ENCODE measurements at places on chromosomes 1 and 21.

DNA sequence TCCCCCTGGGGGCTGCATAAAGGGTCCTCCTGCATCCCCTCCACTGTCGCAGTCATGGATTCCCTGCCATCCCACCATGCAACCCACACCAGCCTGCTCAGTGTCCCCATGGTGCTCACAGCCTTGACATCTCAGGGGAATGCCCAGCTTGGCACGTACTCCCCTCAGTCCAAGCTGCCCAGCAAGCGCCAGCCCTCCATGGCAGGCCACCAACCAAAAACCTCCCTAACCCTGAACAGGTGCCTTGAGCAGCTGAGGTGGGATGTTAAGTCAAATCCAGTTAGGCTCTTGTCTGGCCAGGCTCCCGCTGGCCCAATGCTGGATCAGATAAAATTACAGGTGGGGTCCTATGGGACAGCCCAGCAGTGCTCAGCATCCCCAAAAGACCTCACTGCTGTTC is 341 bp downstream of the VTCN1 start:
- DNase-seq, result no peak

DNA sequence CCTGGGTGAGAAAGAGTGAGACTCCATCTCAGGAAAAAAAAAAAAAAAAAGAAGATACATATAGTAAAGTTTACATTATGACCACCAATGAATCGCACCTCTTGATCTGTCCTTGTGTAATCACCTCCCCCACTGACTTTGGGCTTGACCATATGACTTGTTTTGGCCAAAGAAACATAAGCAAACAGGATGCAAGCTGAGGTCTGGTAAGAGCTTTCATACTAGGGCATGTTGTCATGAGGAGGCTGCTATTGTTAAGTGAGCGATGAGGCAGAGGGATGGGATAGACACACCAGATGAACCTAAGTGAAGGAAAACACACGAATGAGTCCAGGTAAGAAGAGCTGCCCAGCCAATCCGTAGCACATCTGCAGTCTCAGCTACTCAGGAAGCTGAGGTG is 10.7 kb downstream of the ENAH start:
- no peak for DNase-seq

DNA sequence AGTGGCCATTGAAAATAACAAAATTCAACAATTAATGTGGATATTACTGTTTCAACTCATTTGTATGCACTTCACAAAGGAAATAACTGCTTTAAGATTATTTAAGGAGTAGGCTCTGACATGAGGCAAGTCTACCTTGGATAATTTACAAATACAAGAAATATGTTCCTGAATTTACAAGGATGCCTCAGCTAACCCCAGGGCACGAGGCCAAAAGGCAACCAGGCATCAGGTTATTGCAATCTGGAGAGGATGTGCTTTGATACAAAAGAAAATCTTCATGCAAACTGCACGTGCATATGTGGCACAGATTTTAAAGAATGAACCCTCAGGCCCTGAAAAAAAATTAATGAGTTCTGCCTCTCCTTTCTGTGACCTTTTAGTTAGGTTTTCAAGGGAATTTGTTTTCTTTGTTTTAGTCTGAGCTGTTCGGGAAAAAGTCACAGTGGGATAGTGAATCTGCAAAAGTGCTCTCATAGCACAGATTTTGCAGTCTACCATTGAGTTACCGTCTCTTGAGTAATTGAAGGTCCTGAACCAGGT is 1304.2 kb upstream of the ADGRL4 start:
- no peak for DNase-seq

- no peak for DNase-seq
Measured at GRCh38 chr21:26881504-26882228, 36.5 kb upstream of the ADAMTS1 start.

DNA sequence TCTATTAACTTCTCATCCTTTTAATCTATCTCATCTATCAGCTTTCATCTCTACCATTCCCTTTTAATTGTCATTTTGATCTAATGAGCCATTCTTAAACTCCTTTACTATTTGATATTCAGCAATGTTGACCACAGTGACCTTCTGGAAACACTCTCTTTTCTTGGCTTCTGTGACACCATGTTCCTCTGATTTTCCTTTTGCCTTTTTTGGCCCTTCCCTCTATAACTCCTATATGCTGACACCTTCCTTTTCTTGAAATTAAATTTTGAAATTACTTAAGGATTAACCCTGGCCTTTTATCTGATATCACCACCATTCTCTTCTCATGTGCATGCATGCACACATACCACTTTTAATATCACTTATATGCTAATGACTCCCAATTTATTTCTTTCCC is 41.2 kb upstream of the SAMSN1 start:
- no peak for DNase-seq

DNA sequence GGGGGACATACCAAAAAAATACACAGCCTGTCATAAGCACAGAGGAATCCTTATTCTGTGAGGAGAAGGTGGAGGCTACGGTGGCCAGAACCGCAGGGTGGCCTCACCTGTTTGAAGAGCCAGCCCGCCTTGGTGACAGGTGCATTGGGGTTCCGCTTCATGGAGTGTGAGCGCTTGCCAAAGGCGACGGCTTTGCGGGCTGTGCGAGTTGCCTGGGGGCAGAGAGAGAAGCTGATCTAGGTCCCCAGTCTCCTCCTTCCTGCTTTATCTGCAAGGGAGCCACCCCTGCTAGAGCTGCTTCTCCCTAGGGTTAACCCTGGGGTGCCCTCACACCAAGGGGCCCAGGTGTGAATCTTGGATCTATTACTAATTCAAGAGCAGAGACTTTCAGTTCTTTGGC is 54.3 kb upstream of the GOLT1A start:
- no peak for DNase-seq

GRCh38 chr1:52139817-52140540 is 1.9 kb upstream of the ZFYVE9 start:
- no peak for DNase-seq

- no peak for DNase-seq
Measured at GRCh38 chr1:28078680-28079626, 9.5 kb downstream of the EYA3 start.

GRCh38 chr1:8090241-8090702 is 64.2 kb upstream of the ERRFI1 start:
- no peak for DNase-seq

DNA sequence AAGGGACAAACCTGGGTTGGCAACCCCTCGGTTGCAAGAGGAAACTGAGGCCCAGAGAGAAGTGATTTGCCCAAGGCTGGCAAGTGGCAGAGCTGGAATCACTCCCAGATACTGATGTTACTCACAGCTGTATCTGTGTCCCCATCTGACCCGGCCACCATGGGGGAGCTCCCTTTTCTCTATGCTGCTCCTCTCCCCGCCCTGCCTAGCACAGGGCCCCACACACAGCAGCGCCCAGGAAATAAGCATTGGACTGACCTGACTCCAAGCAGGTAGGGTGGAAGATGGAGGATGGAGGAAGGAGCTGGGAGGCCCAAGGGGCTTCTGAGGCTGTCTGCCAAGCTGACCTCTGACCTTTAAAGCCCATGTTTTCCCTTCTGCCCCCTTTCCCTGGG is 3.0 kb upstream of the FBLIM1 start:
- DNase-seq, result no peak

GRCh38 chr1:1438531-1439381 is 3.3 kb downstream of the VWA1 start:
- no peak for DNase-seq

- no peak for DNase-seq
Measured at GRCh38 chr1:216779686-216780085, 56.5 kb upstream of the ESRRG start.

DNA sequence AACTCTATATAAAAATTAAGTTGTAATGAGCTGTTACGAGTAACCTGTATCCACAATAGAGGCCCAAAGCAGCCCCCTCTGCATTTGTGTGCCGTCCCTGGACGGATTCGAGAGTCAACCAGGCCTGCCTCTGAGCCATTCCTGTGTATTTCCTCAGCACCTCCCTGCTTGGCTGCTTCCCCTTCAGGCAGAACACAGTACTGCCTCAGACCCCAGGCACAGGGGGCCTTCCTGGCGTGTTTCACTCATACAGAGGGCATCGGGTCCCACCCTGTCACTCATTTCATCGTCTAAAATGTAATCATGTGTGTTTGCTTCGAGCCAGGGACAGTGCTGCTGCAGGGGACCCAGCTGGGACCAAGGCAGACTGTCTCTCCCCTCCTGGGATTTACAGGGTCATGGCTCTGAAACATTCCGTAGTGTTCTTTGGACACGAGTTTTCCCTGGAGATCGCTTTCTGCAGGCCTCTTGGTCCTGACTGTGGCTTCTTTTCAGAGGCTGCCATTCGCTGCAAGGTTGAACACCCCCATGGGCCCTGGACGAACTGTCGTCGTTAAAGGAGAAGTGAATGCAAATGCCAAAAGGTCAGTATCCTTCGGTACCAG is 19.4 kb downstream of the LGALS8 start:
- DNase-seq, result no peak

DNA sequence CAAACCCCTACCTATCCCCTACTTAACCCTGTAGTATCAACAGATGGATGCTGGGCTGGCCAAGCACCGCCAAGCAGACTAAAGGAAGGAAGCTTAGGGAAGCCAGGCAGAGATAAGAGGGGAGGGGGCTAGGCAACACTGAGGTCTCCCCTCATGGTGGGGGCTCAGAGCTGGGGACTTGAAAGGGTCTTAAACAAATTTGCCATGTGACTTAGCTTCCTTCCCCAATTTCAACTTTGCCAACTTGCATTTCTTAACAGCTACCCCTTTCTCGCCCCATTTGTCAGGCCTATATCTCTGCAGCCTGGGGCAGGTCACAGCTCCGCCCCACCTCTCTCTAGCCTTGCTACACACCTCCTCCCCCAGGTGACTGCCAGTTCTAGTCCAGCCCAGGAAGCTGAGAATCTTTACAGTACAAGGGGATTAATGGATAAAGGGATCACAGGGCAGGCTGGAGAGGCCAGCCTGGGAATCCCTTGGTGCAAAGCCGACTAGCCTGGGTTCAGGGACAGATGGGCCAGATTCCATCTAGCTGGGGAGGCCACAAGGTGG is 3.4 kb downstream of the KIF21B start:
- no peak for DNase-seq

- no peak for DNase-seq
Measured at GRCh38 chr21:33402001-33402979, 923 bp upstream of the IFNGR2 start.

GRCh38 chr1:242842094-242842493 is 317.6 kb upstream of the PLD5 start:
- DNase-seq, result no peak

DNA sequence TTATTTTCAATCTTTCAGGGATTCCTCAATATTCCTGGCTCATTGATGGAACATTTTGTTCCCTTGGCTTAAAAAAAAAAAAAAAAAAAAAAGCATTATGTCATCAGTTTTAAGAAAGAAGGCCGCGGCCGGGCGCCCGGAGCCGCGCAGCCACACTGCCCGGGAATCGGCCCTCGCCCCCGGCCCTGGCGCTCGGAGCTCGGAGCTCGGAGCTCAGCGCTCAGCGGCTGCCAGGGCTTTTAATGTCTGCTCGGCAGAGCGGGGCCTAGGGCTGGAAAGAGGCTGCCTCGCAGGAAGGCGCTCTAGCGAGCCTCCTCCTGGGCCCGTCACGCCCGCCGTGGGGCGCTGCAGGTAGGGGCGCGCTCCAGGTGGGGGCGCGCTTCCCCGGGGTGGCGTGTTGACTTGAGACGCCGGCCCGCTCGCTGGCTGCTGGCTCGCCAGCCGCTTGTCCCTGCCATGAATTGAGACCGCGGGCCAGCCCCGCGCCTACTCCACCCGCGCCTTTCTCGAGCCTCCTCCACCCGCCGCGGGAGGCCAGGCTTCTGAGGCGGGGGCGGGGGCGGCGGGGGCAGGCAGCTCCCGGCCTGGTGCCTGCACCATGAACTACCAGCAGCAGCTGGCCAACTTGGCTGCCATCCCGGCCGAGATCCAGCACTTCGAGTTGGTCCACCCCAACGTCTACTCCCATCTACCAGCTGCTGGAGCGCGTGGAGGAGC is 5.4 kb upstream of the TDRD5 start:
- DNase-seq, result no peak

DNA sequence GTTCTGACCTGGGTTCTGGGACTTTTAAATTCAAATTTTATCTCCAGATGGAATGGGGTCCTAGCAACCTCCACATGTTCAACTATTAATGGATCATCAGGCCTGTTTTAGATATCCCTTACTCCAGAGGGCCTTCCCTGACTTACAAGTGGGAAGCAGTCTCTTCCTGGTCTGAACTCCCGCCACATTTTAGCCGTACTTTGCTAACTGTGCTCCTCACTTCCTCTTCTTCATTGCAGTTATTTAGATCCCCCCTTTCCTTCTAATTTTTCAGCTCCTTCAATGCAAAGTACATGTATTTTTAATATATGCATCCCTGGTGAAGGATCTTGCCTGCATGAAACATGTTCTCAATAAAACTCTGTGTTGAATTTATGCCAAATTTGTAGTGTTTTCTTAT is 3.7 kb downstream of the CD1A start:
- DNase-seq, result no peak

GRCh38 chr1:223622132-223622842 is 43.2 kb downstream of the CAPN8 start:
- DNase-seq, result no peak

DNA sequence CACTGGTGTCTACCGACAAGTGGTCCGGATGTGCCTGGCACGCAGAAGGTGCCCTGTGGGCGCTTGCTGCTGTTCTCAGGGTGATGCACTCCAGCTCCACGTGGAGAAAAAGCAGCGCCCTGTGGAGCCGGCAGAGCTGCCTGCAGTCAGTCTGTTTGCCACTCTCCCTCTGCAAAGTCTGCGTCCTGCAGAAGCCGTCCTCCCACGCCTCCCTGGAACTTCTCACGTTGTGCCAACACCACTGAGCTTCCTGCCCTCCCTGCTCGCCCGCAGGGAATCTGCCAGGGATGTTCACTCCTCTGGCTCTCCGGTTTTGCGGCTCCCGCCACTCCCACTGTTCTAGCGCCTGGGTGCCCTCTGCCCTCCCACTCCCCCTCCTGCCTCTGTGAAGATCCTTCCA is 19.8 kb upstream of the UBXN10 start:
- DNase-seq, result no peak

- no peak for DNase-seq
Measured at GRCh38 chr1:177934927-177935326, 34.9 kb downstream of the SEC16B start.

GRCh38 chr1:220527908-220528678 is at the start of gene MARK1:
MARK1 (plus strand) TSS chr1:220528136; CDS start chr1:220528823, 687 bp downstream.
- no peak for DNase-seq

- DNase-seq, result no peak
Measured at GRCh38 chr1:231590453-231591198, 36.0 kb upstream of the DISC1 start.

DNA sequence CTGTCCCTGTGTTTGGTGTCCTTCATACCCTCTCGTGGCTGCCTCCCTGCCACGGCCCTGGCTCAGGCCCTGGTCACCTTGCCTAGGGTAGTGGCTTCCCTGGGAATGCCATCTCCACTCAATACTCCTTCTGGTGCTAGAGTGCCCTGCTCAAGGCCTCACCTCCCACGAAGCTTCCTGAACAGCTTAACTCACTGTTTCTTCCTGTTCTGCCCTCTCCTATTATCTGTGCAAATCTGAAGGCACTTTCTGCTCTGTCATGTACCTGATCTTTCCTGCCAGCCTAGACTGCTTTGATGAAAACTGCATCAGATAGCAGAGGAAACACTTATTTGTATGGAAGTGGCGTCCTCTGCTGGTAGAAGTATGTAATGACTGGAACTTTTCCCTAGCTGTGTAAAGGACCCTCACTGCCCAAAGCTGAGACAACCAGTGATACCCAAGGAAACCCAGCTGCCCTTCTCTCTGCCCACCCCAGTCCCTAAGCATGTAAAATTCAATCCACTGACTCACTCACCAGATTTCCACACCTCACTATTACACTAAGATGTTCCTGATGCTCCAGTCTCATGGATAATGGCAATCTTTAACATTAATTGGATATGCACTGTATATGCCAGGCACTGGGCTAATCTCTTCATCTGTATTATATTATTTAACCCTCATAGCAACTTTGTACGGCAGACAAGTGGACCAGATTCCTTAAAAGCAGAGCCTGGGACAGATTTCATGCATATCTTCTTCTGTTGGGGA is 36.2 kb upstream of the BTG2 start:
- no peak for DNase-seq

Data from activated T-helper 1 cell treated with anti-CD3 and anti-CD28 coated beads, Interleukin-2, amount 50 U/mL, for 16 hours (primary cell).